Brain (organoid and tissue), 16 donors: ENCODE measurements at places on chromosomes 7 and 10. TPM values are rescaled to one million over a fixed set of nuclear protein-coding genes. Genes with fewer than 3 reads are reported as not detected.

GRCh38 chr10:122476333-122476695 lies 15.0 kb downstream of the HTRA1 start:
- no peak for DNase-seq

GRCh38 chr7:52726986-52727385 lies 308.4 kb upstream of the POM121L12 start:
- DNase-seq, result no peak

- no peak for DNase-seq
Measured at GRCh38 chr7:133606991-133607390, 354.1 kb downstream of the EXOC4 start.

SAMD9L gene
- polyA plus RNA-seq, result 0.75 TPM
